ENCODE measurements at places on chromosomes 1 and 21. TPM values are rescaled to one million over a fixed set of nuclear protein-coding genes. Genes with fewer than 3 reads are reported as not detected.

DNA sequence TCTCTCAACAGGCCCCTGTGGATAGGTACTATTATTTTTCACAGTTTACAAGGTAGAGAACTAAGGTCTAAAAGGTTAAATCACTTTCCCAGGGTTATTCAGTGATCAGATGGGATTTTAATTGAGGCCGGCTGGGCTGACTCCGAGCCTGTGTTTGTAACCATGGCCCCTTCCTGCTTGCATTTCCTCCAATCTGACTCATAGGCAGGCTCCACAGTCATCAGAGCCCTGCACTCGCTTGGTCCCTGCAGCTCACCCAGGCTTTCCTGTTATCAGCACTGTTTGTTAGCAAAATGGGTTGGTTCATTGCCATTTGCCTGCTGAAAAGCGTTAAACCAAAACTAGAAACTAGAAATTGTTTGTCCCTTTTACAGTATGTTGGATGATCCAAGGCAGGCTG is 41.4 kb upstream of the LMX1A start:
- no peak overlapping the region for H3K4me3 ChIP-seq
- H3K27me3 ChIP-seq = peaks cover 25% of the 10 kb centered on the region
- peak; percentile 62 for ATAC-seq
- H3K4me1 ChIP-seq = peaks cover 7% of the 10 kb centered on the region
- no peak overlapping the region for H3K27ac ChIP-seq

GRCh38 chr1:223001653-223002634 is 141.1 kb downstream of the TLR5 start:
- H3K27me3 ChIP-seq = no peaks in the 10 kb centered on the region
- no peak overlapping the region for H3K27ac ChIP-seq
- H3K36me3 ChIP-seq = peaks cover 24% of the 10 kb centered on the region

C1orf116 gene
- total RNA-seq = not detected

NFYC gene
- 65.2 TPM for total RNA-seq
